ENCODE measurements at places on chromosomes 11 and 22.
A peak's percentile ranks its signal among the peaks of the same experiment; 100 is the strongest.

GRCh38 chr22:18056807-18057474, 20.8 kb upstream of the PEX26 start:
- DNase-seq, result no peak

- DNase-seq, result no peak
These were observed 32.2 kb downstream of the RPL3 start for GRCh38 chr22:39287076-39287725.

DNA sequence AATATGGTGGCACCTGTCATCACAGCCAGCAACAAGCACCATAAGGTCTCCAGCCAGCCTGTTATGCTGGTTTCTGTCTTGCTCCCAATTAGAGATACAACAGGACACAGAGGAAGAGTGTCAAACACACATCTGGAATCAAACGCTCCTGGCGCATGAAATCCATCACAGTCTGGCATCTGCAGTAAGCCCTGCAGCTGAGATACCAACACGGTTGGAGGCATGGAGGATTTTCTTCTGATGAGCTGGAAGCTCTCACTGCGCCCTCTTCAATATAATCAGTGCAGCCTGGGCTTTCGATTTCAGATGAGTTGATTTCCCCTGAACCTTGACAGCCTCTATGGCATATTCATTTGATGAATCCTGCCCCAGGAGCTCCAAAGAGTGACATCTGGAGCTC, 27.8 kb upstream of the CARS1 start:
- DNase-seq, result no peak

DNA sequence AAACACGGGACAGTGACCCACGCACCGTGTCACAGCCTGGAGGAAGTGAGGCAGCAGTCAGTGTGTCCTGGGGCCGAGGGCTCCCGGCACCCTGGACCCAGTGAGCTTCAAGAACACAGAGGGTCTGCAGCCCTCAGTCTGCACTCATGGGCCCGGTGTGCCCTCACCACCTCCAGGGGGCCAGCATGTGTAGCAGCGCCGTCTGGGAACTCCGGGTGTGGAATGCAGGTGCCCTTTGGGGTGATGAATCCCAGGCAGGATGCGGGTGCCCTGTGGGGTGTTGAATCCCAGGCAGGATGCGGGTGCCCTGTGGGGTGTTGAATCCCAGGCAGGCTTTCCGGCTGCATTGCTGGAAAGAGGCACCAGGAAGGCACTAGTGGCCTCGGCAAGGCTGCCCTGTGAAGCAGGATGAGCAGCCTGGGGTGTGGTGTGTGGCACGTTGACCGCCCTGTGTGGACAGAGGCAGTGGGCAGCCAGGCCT, 1399.9 kb downstream of the BRD1 start:
- DNase-seq, result no peak

- no peak for DNase-seq
These were observed 77.8 kb downstream of the DGCR2 start for GRCh38 chr22:19044381-19044780.

- DNase-seq, result no peak
These were observed 1.6 kb downstream of the CPT1A start for GRCh38 chr11:68839911-68840641.

DNA sequence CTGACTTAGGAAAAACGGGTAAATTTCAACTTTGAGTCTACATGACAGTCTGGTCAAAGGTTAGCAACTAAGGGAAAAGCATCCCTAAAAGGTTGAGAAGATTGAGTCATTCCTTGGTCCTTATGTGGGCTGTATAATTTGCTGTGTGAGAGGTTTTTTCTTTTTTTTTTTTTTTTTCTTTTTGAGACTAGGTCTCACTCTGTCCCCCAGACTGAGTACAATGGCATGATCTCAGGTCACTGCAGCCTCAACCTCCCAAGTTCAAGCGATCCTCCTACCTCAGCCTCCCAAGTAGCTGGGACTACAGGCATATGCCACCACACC, 101.4 kb downstream of the MRTFA start:
- no peak for DNase-seq

- DNase-seq, result no peak
These were observed 24.1 kb upstream of the CDC42EP2 start for GRCh38 chr11:65290448-65291165.

DNA sequence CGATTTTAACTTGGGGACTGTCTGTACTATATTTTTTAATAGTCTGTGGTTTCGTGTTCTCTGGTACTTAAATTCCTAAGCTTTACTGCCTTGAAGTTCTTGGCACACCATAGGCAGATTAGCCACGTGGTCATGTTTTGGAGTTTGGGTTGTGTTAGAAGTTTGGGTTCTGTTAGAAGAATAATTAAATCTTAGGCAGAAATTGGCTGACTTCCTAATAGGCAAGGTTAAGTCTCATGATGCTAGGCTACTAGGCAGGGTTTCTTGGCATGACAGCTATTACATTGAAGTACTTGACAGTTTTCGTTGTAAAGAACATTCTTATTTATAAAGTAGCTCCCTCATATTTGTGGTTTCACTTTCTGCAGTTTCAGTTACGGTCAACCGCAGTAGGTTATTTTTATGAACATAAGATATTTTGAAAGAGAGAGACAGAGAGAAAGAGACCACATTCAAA, 30.0 kb upstream of the MMP7 start:
- no peak for DNase-seq

DNA sequence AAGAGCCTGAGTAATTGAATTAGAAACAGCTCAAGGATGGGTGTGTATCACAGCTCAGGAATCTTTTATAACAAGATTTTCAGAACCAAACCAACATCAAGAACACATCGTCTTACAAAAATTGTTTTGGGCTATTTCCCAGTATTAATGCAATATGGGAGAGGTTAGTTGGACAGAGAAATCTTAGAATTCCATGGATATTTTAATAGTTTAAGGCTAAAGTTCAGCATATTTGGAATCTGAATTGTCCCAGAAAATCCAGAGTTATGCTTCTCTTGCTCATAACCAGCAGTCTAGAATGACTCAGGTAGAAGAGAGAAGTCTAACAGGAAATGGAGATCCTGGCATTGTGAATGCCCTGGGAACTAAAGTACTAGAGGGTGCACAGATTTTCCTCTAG, 74.6 kb downstream of the ADM start:
- DNase-seq, result no peak

GRCh38 chr22:31474743-31475142, 14.9 kb downstream of the EIF4ENIF1 start:
- DNase-seq, result no peak

GRCh38 chr11:11978098-11978637, 30.3 kb downstream of the DKK3 start:
- no peak for DNase-seq

DNA sequence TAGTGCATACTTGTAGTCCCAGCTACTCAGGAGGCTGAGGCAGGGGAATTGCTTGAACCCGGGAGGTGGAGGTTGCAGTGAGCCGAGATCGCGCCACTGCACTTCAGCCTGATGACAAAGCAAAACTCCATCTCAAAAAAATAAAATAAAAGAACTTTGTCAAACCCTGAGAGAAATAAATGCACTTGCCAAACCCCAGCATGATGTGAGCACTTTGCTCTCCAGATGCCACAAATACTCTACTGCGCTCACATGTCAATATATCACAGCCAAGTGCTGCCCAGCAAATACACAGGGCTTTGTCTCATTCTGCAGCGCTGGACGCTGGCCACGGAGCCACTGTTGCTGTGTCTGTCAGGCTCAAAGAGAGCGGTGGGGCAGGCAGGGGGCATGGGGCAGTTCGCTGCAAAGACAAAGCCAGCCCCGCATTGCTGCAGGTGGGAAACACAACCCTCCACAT, 45.1 kb downstream of the AHNAK start:
- no peak for DNase-seq

GRCh38 chr11:76837696-76838677, 22.7 kb upstream of the ACER3 start:
- DNase-seq, result no peak

DNA sequence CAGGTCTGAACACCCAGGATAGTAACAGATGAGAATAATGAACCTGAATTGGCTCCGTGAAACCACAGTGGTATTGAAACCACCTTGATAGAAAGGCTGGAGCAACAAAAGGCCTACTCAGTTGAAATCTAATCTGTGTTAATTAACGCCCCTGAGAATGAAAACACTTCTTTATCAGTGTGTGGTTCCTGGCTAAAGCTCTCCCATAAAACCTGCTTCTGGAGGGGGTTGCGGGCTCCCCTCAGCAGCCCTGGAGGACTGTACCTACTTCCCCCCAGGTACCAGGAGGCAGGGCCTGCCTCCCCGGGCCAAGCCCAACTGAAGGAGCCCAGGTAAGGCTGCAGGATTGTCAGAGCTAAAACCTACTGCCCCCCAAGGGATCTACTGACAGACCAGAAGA, 54.6 kb downstream of the PLEKHA7 start:
- no peak for DNase-seq

DNA sequence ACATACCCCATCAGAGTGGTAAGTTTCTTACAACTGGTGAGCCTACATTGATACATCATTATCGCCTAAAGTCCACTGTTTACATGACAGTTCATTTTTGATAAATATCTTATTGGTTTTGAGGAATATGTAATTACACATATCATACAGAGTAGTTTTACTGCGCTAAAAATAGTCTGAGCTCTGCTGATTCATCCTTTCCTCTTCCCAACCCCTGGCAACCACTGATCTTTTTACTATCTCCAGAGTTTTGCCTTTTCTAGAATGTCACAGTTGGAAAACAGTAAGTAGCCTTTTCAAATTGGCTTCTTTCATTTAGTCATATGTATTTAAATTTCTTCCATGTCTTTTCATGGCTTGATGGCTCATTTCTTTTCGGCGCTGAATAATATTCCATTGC, 112.8 kb downstream of the LARGE1 start:
- DNase-seq, result no peak

DNA sequence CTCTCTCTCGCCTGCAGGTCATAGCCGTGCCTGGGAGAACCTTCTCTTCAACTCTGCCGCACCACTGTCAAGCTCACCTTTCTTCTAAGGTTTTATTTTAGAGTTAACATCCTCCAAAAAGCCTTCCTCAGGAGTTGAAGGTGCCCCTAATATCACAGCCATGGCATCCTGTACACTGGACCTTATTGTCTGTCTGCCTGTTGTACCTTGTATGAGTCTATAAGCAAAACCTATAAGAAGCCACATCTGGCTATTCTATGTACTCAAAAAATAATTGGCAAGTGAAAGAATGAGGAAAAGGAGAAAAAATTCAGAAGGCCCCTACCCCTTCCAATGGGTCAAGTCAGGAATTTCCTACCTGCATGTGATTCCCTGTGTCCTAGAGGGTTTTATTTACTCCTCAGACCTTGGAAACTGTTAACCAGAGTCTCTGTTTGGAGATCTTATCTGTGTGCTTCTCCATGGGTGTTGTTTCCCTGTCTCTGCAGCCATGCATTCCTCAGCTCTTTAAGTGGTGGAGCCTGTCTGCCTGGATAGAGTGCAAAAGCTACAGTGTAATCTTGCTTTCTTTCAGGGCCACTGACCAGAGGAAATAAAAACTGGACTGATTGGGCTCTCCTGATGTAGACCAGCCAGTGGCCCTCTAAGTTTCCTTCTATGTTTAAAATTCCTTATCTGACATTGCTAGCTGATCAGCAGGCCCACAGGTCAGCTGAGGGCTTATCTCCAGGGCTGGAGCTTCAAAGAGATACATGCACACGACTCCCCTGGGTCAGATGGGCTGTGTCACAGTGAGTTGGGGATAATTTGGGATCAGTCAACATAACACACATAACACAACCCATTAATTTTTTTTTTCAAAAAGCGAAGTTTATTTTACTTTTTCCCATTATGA, 37.6 kb upstream of the TMEM135 start:
- DNase-seq, result no peak

DNA sequence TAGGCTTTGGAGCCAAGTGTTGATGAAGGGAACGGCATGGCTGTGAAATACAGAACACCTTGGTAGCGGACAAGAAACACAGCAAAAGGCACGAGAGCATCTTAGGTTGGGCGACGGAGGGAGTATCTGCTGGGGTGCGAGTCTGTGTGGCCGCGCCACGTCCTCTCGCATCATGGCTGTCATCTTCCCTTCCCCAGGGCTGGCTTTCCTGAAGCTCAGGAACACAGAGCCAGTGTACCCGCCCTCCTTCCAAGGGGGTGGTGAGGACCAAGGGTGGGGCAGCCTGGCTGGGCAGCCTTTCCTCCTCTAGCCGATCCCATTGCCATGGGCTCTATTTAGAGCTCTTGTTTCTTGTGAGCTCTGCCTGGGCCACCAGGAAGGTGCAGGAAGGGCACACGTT, 154.4 kb downstream of the FEZ1 start:
- DNase-seq, result no peak

DNA sequence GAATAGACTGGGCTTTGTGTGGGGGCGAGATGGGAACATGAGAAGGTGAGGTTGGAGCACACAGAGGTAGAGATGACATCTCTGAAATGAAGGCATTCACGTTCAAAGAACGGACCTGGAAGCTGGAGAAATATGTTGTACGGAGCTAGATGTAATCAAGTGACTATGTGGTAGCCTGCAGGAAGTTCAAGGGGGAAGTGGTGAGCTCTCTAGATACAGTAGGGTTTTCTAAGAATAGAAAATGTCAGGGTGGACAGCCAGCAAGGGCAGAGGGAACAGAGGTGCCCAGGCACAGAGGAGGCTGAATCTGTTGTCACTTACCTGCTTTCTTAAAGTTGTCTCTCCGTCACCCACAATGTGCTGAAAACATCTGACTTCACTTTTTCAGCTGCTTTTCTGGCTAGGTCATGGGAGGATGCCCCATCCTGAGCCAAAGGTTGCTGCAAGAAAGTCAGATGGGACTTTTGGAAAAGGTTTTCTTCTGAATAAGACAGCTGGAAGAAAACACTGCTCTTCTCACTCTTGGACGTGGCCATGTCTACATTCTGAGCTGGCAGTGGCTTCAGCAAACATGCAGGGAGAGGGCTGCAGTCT, 171.5 kb upstream of the B3GAT1 start:
- no peak for DNase-seq

DNA sequence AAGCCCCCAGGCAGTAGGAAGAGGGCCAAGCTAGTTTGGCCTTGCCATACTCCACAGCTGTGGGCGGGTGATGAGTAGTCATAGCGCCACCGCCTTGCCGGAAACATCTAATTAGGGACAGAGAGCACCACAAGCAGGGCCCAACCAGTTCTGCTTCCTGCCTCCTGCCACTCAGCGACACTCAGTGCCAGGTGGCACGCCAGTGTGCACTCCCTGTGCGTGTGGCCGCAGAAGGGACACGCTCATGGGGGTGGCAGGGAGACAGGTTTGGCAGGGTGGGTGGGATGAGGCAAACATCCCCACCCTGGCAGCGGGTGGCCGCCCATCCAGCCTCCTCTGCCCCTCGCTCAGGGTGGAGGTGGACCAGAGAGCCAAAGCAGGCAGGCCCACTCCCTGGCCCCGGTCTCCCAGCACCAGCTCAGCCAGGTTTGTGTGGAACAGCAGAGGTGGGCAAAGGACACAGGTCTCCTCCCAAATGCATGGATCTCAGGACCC, 4.9 kb downstream of the OVOL1 start:
- DNase-seq, result no peak

DNA sequence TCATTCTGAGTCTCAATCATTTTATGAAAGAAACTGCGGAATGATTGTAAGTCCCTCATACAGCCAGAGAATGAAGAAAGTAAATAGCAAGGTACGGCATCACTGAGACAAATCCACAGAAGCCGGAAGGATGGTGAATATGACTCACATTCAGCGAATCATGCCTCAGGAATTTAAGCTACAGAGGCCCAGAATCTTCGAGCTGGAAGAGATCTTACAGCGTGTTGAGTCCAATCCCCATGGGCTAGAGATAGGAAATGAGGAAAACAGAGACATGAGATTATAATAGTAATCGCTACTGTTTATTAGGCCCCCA, 173.2 kb downstream of the KIF18A start:
- DNase-seq, result no peak

GRCh38 chr11:114354076-114354475, 46.2 kb downstream of the C11orf71 start:
- peak; percentile 73 for DNase-seq

- no peak for DNase-seq
These were observed 36.0 kb upstream of the COMT start for GRCh38 chr22:19905347-19906276.

- DNase-seq, result no peak
These were observed 4.8 kb upstream of the C11orf97 start for GRCh38 chr11:94507485-94507884.
